ENCODE measurements at places on chromosomes 7 and 10. TPM values are rescaled to one million over a fixed set of nuclear protein-coding genes. Genes with fewer than 3 reads are reported as not detected.

DNA sequence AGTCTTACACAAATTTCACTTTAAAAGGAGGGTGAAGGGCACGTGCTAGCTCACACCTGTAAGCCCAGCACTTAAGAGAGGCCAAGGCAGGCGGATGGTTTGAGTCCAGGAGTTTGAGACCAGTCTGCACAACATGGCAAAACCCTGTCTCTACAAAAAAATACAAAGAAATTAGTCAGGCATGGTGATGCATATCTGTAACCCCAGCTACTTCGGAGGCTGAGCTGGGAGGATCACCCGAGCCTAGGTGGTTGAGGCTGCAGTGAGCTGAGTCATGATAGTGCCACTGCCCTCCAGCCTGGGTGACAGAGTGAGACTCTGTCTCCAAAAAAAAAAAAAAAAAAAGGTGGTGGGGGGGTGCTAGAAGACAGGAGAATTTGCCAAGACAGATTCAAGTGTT, 237.3 kb upstream of the KLF14 start:
- DNase-seq, result no peak

- no peak for DNase-seq
These were observed 47.2 kb downstream of the GSAP start for GRCh38 chr7:77368974-77369373.

DNA sequence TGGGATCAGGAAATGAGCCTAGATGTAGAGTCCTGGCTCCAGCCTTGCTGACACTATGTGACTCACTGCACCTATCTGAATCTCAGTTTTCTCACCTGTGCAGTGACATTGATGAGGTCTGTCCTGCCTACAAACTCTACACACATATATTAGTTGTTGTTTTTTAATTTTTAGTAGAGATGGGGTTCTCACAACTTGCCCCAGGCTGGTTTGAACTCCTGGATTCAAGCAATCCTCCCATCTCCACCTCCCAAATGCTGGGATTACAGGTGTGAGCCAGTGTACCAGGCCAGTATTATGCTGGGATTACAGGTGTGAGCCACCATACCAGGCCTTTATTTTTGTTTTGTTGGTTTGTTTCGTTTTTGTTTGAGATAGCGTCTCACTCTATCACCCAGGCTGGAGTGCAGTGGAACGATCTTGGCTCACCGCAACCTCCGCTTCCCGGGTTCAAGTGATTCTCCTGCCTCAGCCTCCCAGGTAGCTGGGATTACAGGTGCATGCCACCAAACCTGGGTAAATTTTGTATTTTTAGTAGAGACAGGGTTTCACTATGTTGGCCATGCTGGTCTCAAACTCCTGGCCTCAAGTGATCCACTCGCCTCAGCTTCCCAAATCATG, 11.8 kb upstream of the DDIT4 start:
- DNase-seq, result no peak

DNA sequence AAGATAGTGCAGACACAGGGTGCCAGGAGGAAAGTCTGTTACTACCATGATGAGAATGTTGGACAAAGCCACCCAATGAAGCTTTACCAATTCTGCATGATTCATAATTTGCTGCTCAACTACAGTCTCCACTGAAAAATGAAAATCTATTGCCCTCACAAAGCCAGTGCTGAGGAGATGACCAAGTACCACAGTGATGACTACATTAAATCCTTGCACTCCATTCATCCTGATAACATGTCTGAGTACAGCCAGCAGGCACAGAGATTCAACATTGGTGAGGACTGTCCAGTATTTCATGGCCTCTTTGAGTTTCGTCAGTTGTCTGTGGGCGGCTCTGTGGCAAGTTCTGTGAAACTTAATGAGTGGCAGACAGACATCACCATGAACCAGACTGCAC, 144.0 kb downstream of the PLCE1 start:
- DNase-seq, result no peak

DNA sequence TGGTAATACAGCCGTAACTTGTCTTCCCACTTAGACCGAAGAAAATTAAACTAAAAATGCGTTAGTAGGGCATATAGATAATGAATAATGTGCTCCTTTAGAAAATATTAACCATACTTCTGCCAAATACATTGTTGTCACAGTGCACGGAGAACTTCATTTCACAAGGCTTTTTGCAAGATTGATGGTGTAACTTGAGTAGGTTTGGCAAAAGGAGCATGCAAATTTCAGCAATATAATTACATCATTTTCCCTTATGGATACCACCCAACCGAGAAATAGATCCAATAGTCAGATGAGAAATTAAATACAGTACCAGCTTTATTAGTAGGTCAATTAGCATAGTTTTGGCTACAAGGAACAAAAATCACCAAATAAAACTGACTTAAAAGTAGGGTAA, 792.6 kb upstream of the C7orf33 start:
- DNase-seq, result no peak

DNA sequence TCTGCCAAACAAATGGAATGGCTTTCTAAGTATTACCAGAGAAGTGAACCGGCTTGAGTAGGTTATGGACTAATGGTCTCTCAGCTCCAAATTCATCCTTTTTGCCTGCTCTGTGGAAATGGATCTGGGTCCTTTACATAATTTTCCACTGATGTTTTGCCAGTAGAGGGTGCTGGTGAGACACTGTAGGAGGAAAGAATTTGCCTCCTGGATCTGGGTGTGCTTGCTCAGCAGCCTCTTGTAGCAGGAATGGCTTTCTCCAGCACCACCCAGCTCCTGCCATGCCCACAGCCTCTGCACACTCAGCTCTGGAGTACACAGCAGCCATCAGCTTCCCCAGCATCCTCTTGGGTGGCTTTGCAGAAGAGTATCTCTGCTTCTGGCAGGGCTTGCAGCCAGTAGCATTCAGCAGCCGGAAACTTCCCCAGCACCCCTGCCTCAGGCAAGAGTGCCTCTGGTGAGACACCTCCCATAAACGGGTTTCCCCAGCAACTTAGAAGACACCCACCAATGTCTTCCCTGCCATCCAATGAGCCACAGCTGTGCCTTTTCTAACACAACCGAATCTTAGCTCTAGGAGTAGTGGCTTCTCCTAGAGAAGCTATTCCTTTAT, 235.0 kb upstream of the PLPP4 start:
- DNase-seq, result no peak

The SOSTDC1 gene
- polyA plus RNA-seq, result 42.7 TPM

The PNLIPRP3 gene
- not detected for polyA plus RNA-seq

The CLDN3 gene
- 67.0 TPM for polyA plus RNA-seq

The CRTAC1 gene
- polyA plus RNA-seq, result 30.6 TPM

The CRHR2 gene
- polyA plus RNA-seq, result 0.20 TPM

The SLC16A9 gene
- polyA plus RNA-seq, result 42.6 TPM

The ZPBP gene
- 0.53 TPM for polyA plus RNA-seq

The MSS51 gene
- 4.9 TPM for polyA plus RNA-seq

Data from renal pelvis (tissue), 12 donors.